Non-pigmented ciliary epithelial cell (primary cell): ENCODE measurements at places on chromosomes 2 and 18.

DNA sequence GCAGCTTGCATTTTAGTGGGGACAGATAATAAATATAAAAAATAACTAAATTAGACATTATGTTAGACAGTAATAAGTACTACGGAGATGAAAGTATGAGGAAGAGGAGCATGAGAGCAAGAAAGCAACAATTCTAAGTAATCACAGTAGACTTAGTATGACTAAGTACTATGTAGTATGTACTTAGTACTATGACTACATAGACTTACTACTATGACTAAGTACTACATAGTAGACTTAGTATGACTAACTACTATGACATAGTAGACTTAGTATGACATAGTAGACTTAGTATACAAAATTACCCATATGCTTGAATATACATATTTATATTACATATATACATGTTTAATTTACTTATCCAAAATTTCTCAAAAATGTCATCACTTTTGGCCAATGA is 29.3 kb downstream of the CDH20 start:
- no peak for DNase-seq

- DNase-seq = no peak
These were observed 110.6 kb upstream of the ACVR1 start for GRCh38 chr2:157986761-157987160.

DNA sequence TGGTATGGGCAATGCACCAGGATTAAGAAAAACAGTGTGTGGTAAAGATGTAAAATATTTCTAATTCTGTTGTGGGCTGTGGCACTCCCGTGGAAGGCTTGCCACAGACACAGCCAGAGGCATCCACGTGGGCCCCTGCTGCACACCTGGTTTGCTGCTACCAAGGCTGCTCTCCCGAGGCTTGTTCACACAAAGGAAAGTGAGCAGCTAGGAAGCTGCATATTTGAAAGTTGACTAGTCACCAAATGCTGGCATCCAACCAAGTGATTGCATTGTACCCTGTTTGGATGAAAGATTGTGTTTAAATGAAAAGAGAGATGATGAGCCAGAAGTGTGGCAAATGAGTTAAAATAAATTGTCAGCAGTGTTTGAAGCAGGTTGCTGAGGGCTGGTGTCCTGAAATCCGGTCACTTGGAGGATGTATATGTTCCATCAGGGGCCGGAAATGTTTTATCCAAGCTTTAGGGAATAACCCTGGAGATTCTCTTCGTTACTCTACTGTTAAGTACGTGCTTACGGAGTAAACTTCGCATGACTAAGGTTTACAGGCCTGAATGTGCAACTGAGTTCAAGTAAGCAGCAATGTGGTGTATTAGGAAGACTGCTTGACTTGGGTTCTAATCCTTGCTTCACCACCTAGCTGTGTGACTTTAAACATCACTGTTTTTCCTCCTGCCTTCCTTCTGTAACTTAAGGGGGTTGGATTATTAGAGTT is 86.1 kb downstream of the MSH2 start:
- DNase-seq = peak; percentile 76

- DNase-seq = no peak
These were observed 42.7 kb upstream of the REG3G start for GRCh38 chr2:78982638-78983330.

DNA sequence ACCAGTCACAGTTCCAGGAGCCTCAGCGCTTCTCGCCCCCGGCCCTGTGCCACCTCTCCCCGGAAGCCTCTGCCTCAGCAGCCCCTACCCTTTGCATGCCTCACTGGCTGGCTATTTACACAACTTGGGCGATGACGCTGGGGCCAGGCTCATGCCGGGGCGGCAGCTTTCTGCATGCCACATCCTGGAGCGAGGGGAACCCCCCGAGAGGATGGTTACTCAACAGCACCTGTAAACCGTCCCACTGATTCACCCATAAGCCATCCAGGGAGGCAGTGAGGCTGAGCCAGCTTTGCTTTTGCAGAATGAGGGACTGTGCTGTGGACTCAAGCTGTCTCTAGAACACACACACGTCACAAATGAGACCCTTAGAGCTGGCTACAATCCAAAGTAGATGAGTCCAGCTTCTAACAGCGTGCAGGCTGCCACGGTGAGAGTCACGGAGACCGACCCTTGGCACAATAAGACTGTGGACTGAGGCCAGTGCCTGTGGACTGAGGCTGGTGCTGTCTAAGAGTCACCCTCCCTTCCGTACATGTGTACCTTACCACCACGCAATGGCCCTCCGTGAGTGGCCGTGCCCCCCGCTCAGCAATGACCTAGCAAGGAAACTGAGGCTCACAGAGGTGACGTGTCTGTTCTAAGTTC is 45.6 kb upstream of the ODC1 start:
- peak; percentile 63 for DNase-seq

DNA sequence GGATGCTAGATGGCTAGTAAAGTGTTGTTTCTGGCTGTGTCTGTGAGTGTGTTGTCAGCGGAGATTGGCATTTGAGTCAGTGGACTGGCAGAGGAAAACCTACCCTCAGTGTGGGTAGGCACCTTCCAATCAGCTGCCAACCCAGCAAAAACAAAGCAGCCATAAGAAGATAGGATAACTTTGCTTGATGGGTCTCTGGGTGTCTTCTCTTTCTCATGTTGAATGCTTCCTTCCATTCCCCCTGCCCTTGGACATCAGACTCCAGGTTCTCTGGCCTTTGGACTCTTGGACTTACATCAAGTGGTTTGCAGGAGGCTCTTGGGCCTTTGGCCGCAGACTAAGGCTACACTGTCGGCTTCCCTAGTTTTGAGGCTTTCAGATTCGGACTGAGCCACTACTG is 429.0 kb upstream of the ZNF804A start:
- DNase-seq = no peak

DNA sequence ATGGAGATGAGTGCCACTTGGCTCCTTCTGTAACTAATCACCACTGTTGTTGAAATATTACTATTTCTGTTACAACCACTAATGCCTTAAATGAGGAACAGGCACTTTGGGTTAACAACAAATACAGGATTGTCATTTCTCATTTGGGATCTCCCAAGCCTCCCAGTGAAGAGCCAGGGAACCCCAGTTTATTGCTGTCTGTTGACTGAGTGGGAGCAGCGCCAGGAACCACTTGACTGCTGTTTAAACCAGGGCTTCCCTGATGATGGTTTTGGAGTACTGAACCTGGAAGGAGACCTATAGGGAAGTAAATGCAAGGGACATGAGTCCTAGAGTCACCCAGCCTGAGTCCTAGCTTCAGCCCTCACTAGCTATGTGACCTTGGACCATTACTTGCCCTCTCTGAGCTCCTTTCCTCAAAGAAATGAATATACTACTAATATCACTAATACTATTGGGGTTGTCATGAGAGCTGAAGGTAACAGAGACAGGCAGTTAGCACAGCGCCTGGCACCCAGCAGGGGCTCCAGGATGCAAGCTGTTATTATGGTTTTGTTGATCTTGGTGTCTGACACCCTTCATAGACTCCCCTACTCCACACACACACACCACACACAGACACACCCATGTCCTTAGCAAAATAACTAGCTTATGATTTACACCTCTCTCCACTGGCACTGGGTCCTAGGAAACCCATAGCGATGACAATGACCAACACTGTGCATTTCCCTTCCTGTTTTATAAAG is 104.2 kb upstream of the FZD7 start:
- DNase-seq = no peak

- no peak for DNase-seq
These were observed 477.6 kb upstream of the KLHL29 start for GRCh38 chr2:22907330-22907729.

GRCh38 chr2:236215196-236215595 is 47.0 kb upstream of the GBX2 start:
- DNase-seq = no peak

DNA sequence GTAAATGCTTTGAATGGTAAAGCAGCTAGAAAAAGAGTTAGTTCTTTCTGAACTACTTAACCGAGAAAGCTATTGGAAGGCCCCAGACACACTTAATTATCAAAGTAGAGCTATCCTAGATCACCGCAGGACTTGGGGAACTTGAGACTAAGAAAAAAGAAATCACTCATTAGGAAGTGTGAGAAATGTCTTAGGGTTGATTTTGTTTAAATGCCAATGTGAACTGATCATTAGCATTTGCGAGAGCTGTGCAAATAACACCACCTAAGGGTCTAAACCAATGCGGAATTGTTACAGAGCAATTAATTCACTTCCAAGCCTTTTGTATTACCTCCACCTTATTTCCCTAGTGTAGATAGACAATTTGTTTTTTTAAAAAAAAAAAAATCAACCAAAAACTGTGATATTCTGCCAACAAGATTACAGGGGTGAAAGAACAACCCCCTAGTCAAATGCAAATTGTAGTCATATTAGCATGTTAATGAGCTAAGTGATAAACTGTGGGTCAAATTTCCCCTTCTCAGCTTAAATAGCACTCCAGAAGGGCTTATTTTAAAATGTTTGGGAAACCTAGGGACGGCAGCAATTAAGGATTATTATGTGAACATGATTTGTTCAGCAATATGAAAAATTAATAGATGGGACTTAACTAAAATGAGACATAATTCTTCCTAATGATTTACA is 246.2 kb upstream of the STON1 start:
- DNase-seq = no peak

GRCh38 chr2:26574900-26575560 is 66.1 kb downstream of the CIB4 start:
- DNase-seq = no peak

- no peak for DNase-seq
These were observed 220.1 kb downstream of the OSR1 start for GRCh38 chr2:19138264-19138825.

GRCh38 chr2:241777686-241778627 is 1.3 kb downstream of the GAL3ST2 start:
- no peak for DNase-seq

- no peak for DNase-seq
These were observed 28.9 kb downstream of the EFEMP1 start for GRCh38 chr2:55894720-55895119.

DNA sequence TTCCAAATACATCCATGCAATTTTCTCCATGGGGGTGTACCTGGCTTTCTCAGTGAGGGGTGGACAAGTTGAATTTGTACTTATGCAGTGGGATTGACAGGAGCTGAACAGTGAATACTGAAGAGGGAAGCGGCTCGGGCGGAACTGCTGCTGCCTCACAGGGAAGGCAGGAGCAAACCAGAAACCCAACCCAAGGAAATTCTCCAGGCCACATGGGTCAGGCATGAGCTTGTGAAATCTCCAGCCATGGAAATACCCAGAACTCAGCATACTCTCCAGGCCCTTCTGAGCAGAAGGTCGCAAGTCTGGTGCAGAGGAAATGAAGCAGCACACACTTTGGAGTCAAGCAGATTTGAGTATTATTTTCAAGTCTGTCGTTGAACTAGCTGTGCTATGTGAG is 26.5 kb upstream of the INO80C start:
- no peak for DNase-seq

GRCh38 chr18:74400813-74401212 is 56.3 kb downstream of the DIPK1C start:
- DNase-seq = no peak

DNA sequence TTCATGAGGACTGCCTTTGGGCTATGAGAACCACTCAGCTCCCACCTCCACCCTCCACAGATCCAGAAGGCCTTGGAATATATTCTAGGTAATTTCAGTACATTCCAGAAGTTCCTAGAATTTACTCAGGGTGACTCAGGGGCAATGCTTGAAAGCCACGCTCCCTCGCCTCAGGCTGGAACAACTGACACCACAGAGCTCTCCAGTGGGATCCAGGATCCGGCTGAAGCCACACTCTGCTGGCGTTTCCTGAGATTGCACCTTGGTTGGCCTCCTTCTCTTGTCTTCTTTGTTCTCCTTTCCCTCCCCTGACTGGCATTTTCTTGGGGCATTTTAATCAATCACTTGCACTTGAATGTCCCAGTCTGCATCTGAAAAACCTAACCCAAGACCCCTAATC is 92.6 kb upstream of the KCNE4 start:
- DNase-seq = peak; percentile 84

DNA sequence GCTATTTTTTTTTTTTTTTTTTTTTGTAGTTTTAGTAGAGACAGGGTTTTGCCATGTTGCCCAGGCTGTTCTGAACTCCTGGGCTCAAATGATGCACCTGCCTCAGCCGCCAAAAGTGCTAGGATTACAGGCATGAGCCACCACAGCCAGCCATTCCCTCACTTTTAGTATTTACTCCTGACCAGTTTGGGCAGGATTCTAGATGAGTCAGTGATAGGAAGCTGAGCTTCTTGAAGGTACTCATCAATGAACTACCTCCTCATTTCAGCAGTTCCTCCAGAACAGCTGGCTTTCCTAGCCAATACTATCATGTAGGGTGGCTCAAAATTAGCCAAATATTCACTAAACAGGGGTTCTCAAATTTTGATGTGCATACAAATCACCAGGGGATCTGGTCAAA is 57.2 kb downstream of the CYBRD1 start:
- DNase-seq = no peak

DNA sequence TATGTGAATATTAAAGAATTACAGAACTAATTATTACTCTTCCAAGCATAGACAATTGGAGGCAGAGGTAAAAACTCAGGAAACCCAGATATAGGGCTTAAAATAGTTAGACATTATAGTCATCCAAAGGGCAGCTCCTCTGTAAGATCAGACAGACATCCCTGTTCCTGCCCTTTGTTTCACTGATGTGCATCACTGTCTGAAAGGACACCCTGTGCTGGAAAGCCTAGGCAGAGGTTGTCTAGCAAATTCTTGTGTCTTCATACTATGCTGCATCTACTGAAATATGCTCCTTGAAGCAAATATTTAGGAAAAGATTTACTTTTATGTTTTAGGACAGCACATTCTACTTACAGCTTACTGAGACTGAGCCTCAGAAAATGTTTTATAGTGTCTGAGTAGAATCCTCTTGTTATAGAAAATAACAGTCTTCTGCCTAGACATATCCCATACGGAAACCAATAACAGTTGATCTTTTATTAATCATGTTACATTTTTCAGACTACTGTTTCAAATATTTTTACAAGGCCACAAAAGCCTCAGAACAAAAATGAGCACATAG is 977.3 kb upstream of the CDH2 start:
- peak; percentile 75 for DNase-seq

DNA sequence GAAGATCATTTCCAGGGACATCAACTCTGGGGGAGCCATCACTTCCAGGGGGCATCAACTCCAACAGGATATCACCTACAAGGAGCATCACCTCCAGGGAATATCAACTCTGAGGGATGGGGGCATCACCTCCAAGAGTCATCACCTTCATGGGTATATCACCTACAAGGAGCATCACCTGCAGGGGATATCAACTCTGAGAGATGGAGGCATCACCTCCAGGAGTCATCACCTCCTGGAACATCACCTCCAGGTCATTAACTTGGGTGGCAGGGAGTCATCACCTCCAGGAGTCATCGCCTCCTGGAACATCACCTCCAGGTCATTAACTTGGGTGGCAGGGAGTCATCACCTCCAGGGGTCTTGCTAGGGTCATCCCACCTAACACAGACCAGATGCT is 167.6 kb downstream of the NDUFA10 start:
- no peak for DNase-seq

DNA sequence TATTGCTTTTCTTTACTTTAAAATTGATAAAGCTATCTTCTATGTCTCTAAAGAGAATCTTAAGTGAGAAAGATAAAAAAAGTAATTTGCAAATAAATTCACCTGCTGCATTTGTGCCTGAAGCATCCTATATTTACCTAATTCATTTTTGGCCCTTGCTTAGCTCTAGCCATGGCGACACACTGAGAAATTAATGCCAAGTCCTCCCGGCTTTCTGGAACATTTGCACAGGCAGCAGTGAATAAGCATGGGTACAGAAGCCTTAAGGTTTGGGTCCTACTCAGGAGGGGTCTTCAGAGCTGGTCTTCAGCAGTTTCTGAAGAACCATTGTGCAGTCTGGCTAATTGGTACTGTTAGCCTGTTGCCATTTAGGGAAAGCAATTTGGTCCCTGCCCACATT is 73.9 kb upstream of the ZEB2 start:
- no peak for DNase-seq
